ENCODE measurements at places on chromosomes 1 and 21.
A peak's percentile ranks its signal among the peaks of the same experiment; 100 is the strongest.

DNA sequence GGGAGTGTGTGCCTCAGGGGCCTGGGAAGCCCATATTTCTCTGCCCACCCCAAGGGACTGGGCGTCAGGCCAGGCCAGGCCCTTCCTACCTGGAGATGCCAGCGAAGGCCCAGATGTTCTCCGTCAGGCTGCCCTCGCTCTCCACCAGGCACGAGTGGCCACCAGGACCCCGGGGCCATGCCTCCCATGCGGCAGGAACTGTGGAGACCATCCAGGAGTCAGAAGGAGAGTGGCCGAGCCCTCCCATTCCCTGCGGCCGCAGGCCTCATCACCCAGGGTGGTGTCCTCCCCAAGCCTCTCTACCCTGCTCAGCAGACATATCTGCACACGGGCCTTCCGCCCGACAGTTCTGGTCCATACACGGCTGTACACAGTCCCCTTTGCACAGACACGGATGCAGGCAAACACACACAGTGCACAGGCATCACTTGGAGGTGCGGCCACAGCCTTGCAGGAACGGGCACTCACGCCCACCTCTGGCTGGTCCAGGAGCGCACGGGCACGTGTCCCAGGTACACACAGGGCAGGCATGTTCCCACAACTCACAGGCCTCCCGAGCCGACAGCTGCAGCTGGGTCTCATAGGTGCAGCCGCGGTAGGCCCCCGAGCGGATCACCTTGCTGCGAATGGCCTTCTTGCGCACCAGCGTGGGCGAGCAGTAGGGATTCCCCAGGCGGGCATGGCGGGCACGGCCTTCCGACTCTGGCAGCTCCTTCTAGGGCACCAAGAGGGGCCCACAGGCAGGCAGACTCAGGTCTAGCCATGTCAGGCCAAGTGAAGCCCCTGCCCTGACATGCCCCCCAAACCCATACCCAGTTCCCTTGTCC lies 5.9 kb upstream of the KIF17 start:
- DNase-seq, result no peak

GRCh38 chr21:17709266-17709611 lies 96.5 kb upstream of the BTG3 start:
- no peak for DNase-seq

- DNase-seq, result no peak
Measured at GRCh38 chr1:25813734-25814471, 5.9 kb upstream of the MTFR1L start.

DNA sequence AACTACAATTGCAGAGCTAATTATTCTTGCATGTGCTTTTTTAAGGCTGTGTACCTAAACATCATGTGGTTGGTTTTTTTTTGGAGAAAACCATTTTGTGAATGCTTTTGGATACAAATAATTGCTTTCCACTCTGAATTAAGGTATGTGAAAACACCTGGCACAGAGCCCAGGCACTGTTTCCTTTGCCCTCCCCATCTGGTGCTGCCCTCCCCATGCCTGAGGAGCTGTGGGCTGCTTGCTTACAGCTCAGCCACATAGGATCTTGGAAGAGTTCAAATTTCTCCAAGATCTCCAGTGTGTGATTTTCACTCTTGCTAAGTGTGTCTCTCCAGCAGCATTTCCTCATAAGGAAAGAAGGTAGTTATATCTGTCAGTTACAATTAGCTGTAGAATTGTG lies 27.8 kb downstream of the DNM3 start:
- DNase-seq, result peak; percentile 35

GRCh38 chr21:31576428-31576827 lies 83.1 kb upstream of the SOD1 start:
- no peak for DNase-seq

GRCh38 chr1:220908757-220909156 lies 29.5 kb downstream of the HLX start:
- DNase-seq, result peak; percentile 39

DNA sequence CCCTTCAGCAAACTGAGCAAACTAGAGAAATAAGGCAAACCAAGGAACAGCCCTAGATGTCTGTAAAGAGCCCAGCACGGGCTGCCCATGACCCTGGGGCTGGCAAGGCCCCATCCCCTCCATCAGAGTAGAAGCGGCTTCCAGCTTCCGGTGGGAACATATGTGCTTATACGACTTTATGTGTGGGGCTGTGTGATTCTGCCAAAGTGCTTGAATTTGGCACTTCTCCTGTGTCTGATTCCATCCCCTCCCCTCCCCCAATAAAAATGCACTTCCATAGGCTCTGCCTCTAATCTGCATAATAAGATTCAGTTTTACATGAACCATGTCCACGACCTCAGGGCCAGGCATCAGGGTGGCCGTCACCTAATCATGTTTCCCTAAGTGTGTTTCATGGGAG lies 236.6 kb downstream of the DSCAM start:
- DNase-seq, result no peak

DNA sequence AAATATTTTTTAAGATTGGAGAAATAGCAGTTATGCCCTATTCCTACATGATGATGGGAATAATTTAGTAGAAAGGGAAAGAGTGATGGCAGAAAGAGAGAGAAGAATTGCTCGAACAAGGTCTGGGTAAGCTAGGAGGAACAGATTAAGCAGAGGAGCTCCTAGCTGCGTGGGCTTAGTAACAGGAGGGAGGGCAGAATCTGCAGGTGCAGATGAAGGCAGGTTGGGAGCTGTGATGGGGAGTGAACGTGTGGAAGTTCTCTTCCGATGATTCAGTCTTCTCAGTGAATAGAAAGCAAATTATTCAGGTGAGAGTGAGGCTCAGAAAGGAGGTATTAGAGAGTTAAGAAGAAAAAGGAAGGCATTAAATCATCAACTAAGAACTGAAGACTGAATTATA lies 8.3 kb upstream of the CR1 start:
- DNase-seq, result no peak

DNA sequence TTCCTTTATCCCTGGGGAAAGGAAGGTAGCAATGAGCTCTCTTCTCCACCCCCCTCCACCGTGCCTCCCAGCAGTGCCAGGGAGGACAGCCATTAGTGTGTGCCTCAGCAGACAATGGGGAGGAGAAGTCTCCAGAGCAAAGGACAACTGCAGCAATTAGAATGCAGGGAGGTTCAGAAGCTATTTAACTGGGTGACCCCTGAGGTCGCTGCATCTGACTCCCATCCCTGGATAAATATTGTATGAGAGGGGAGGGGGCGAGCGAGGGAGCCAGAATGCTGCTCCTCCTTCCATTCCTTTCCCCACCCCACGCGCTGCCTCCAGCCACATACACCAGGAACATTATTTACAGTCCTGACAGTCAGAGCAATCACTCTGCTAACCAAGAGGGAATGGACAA lies 59.0 kb downstream of the ERI3 start:
- DNase-seq, result no peak

DNA sequence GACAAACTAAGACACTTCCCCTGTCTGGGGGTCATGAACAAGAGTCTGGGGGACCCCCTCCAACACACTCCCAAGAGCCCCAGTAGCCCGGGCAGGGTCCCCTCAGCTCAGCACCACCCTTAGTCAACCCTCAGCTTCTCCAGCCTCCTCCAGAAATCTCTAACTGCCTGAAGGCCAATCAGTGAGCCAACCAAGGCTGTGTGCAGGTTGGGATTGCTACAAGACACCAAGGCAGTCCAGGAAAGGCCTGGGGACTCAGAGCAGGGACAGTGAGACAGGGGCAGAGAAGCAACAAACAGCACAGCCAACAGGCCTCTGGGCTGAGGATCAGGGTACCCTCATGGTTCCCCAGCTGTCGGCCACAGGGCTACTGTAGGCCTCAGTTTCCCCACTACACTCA lies 13.3 kb downstream of the SMIM12 start:
- DNase-seq, result no peak

DNA sequence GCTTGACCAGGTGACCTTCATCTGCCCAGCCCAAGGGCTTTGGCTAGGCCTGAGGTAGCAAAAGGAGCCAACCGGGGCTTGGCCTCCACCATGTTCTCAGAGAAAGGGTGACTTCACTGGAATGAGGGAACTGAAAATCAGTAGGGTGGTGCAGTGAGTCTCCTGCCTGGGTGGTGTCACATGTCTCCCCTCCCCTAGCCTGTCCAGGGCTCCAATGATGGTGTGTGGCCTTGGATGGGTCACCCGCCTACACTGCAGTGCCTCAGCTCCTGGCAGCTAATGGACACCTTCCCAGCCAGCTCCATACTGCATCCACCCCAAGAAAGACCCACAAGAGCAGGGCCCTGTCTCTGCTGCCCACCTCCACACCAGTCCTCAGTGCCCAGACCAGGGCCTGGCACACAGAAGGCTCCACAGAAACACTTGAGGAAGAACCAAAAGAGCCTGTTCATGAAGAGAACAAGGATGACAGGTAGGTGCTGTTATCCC lies 678.7 kb downstream of the MATN1 start:
- DNase-seq, result no peak

DNA sequence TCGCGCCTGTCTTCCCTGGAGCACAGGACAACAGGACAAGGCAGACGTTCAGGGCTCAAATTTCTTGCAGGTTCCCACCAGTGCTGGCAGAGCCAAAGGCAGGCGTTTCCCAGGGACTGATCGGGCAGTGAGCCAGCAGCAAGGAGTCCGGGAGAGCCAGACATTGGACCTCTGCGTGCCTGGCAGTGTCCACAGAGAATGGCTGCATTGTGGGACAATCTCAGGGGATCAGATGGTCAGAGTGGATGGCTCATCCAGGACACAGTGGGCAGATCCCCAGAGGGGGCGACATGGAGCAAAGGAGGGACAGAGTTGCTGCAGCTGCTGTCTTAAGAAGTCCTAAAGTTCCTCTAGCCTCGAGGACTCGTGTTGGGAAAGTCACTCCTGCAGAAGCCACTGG lies 4.6 kb downstream of the TMEM63A start:
- DNase-seq, result peak; percentile 55

- peak; percentile 50 for DNase-seq
Measured at GRCh38 chr1:154453574-154454352, 48.3 kb upstream of the TDRD10 start.

DNA sequence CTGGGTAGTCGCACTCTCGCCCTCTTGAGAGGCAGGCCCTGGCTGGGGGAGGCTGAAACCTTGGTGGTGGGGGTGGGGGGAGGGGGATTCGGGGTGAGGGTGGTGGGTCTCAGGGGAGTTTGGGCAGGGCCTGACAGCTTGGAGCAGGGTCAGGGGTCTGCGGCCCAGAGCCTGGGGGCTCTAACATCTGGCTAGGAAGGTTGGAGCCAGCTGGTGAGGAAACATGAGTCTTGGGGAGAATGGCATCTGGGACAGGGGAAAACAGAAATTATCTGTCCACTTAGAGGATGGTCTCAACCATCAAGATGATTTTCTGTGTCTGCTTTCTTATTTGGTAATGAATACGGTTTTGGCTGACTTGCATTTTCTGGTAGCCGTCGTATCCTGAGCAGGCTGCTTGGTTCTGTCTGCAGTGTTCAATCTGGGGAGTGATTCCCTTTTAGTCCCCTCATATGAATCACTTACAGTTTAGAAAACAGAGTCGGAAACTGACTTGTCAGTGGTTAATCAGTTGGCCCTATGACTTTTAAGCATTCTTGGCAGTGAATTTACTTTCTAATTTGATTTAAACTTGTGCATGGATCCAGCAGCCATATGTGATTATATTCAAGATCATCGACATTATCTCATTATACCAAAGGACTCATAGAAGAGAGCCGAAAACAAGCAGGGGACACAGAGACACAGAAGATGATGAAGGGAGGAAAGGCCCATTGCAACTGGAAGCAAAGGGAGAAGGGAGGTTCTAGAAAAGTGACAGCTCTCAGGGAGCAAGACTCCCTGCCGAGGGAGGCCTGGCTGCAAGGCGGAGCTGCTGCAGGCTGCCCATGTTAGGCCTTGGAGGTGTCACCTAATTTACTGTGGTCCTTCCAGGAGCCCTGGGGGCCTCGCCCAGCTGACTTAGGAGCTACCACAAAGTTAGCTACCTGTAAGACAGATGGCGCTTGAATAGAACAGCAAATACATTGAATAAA lies 237.6 kb downstream of the SDCCAG8 start:
- no peak for DNase-seq

DNA sequence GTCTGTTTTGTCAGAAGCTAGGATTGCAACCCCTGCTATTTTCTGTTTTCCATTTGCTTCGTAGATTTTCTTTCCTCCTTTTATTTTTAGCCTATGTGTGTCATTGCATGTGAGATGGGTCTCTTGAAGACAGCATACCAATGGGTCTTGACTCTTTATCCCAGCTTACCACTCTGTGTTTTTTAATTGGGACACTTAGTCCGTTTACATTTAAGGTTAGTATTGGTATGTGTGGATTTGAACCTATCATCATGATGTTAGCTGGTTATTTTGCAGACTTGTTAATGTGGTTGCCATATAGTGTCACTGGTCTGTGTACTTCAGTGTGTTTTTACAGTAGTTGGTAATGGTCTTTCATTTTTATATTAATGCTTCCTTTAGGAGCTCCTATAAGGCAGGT lies 141.5 kb downstream of the DNAH14 start:
- DNase-seq, result no peak

DNA sequence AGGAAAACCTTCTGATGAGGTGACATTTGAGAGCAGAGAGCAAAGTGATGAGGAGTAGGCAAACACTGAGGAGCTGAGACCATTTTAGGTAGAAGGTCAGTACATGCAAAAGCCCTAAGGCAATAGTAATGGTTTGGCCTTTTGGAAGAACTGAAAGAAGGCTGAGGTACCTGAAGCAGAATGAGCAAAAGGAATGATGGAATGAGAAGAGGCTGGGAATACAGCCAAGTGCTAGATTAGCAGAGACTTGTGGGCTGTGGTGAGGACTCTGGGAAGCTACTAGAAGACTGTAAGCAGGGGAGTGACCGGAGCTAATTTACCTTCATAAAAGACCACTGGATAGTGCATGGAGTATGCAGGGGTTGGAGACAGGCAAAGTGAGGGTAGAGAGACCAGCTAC lies 77.9 kb downstream of the GFI1 start:
- peak; percentile 11 for DNase-seq

DNA sequence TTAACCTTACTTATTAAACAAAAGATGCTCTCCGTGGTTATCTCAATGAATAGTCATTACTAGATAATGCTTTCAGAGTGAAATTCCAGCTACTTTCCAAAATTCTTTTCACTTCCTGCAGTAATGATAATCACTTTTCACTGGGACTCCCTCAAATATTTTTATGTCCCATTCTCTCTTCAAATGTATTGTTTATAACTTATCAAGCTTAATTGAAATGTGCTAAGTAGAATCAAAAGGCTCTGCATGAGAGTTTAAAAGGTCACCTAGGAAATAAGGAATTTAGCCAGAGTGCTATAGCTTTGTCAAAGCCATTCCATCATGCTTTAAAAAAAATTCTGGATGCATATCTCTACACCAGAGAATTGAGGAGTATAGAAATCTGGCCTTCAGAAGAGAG lies 106.4 kb downstream of the ODF2L start:
- no peak for DNase-seq

GRCh38 chr1:147542569-147542897 lies 1.2 kb downstream of the BCL9 start:
- DNase-seq, result peak; percentile 33

DNA sequence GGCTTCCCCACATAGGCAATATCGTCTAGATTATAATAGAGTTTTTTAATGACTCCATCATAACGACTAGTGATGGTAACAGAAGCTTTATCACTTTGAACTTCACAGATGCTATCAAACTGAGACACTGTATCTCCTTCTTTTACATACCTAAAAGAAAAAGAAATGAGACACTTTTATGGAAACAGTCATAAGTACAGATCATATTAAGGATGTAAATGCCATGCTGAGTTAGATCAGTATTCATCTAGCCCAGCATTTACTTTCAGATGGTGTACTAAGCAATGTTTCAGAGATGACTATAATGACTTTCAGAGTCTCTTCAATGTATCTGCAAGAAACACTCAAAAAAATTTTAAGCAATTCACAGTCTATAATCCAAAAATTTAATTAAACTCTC lies 18.9 kb downstream of the DBT start:
- no peak for DNase-seq

GRCh38 chr21:37619464-37619974 lies 252.9 kb downstream of the DYRK1A start:
- no peak for DNase-seq

- DNase-seq, result no peak
Measured at GRCh38 chr1:213227458-213227857, 176.4 kb downstream of the RPS6KC1 start.
